ENCODE measurements at places on chromosomes 11 and 22.

DNA sequence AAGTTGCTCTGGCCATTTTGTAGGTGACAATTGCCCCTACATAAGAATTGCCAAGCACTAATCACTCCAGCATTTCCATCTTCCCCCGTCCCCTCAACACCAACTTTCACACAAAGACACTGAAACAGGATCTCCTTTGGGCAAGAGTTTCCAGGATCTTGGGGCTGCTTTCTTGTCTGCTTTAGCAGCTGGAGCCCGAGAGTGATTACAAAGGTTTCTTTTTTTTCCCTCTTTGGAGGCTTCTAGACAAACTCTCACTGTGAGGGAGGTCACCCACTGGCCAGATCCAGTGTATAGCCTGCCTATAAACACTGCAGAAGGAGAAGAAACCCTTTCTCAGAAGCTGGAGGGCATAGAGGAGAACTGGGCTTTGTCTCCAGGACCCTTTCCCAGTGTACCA is 92.5 kb downstream of the APIP start:
- DNase-seq, result no peak

GRCh38 chr11:64918017-64918416 is 1.0 kb upstream of the ATG2A start:
- DNase-seq, result no peak

DNA sequence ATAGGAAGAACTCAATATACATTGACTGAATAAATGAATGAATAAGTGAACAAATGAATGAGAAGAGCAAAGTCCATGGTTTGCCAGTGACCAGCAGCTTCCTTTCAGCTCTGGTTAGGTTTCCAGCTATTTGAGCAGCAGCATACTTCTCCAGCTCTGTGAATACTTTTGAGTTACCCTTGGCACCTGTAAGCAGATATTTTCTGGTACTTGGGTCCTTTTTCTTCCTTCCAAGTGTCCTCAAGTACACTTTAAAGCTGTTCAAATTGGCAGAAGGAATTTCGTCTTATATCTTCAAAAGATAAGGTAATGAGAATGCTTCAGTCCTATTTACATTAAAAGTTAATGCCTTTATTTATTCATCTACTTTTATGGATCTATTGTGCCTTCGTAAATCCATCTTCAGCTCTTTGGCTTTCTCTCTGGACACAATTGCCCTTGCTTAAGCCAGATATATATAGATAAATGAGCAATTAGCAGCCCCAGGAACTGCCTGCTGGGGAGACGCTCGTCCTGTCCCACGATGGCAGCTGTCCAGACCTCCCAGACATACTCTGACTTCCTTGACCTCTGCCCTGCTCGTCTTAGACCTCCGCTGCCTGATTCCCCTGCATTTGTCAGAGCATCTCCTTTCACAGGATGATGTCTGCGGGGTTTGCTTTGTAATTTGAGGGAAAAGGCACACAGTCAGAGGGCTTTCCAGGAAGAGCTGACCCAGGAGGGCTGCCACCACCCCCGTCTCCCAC is 926.3 kb downstream of the OPCML start:
- no peak for DNase-seq

GRCh38 chr11:79100093-79100910 is 340.5 kb downstream of the TENM4 start:
- DNase-seq, result no peak

- DNase-seq, result no peak
Measured at GRCh38 chr22:22870577-22871404, 16.8 kb upstream of the IGLL5 start.

- no peak for DNase-seq
Measured at GRCh38 chr11:64893194-64894069, 15.0 kb upstream of the EHD1 start.

DNA sequence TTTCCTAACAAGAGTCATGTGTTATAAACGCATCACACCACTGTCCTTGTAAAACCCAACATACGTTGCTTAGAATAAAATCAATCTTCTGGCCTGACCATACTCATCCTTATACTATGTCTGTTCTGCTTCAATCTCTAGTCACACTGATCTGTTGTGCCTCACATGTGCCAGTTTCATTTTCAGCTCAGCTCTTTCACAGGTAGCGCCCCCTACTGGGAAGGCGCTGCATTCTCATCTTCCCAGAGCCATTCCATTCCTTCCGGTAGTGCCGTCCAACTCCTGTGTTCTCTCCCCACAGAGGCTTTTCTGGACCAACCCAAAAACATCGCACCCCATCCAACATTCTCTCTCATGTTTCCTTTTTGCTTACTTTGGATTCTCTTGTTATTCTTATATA is 22.2 kb downstream of the CASP5 start:
- peak; percentile 31 for DNase-seq

DNA sequence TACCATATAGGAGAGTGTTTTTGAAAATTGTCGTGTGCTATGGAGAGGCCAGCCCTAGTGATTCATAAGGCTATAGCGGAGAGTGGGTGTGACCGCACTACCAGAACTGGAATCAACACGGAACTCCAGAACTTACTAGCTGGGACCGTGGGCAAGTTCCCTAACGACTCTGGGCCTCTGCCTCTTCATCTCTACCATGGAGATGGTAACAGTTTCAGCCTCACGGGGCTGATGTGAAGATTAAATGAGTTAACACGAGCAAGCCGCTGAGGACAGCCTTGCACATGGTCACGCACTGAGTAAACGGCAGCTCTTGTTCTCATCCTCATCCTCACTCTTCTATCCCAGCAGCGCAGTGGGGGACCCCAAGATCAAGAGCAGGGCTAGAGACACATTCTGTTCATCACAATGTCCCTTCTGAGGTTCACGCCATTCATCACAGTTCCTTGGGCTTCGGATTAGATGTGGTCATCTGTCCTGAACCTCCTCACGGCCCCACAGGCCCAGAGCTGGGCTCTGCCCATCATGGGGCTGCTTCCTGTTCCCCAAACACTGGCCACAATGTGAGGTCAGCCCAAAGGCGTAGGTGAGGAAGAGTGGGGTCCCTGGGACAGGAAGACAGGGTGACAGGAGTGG is 47.2 kb upstream of the CD5 start:
- DNase-seq, result no peak

- no peak for DNase-seq
Measured at GRCh38 chr11:130815097-130815802, 101.0 kb downstream of the SNX19 start.

DNA sequence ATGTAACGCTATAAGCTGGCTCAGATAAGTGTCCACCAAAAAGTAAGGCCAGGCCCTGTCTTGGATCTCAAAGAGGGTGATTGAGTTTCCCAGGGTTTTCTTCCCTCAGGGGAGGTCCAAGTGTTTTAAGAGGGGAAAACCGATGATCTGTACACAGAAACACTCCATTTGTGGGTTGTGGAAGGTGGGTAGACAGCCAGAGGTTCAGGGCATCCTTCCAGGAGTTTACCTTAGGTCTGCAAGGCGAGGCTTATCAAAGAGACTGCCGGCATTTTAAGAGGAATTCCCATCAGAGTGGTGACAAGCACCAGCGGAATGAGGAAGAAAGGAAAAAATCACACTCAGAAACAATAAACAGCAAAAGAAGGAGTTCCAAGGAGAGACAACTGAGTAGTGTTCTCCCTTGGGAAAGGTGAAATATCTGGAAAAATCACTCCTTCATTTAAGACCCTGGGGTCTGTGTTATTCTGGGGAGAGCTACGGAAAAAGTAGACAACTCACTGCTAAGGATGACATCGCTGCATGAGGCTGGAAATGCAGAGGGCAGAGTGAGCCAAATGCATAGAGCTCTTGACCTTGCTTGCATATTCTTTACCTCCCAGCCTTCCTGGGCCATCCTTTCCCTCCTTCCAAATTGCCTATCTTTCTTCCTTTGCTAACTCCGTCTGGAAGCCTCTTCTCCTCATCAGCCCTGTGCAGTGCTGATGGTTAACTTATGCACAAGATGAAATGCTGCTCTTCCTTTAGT is 22.1 kb upstream of the MMP7 start:
- no peak for DNase-seq

Measured in stimulated activated CD4-positive, alpha-beta T cell treated with anti-CD3 and anti-CD28 coated beads, Interleukin-1b, Interleukin-23, amount 100 ng/mL, for 4 hours (primary cell).